ENCODE measurements at places on chromosomes 2 and 18. TPM values are rescaled to one million over a fixed set of nuclear protein-coding genes. Genes with fewer than 3 reads are reported as not detected.
A peak's percentile ranks its signal among the peaks of the same experiment; 100 is the strongest.

The PRLH gene
- total RNA-seq, result not detected

- no peak overlapping the region for H3K4me3 ChIP-seq
- peak; percentile 47 for DNase-seq
- H3K4me1 ChIP-seq, result no peaks in the 10 kb centered on the region
- no peak overlapping the region for H3K27ac ChIP-seq
These were observed 12.5 kb upstream of the TGOLN2 start for GRCh38 chr2:85340034-85340892.

DNA sequence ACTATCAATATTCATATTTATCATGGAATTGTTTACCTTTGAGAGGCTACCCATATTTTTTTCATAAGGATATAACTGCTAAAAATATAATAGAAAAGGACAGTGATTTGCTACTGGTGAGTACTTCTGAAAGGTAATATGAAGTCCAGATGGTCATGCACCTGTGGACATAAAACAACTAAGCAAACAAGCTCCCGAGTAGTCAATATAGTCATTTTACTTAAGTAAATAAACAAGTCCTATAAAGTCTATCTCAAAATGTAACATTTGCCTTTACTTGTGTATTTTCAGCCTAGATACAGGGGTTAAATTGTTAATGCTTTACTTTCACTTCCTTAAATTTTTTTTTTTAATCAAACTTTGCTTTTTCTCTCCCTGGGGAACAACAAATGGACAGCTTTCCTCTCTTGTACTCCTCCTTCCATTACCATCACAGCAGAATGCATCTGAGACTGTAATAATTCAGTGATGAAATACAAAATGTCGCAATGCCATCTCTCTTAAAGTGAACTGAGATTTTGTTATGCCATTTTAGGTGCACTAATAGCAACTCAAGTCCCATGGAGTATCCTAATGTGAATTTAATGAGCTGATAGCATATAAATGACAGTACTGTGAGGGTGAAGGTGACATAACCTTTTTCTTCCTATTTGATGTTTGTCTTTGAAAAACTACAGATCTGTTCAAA, 1325.4 kb upstream of the ZEB2 start:
- H3K4me3 ChIP-seq, result no peak overlapping the region
- H3K27me3 ChIP-seq, result no peaks in the 10 kb centered on the region
- no peaks in the 10 kb centered on the region for H3K36me3 ChIP-seq

- no peak overlapping the region for H3K27ac ChIP-seq
- no peaks in the 10 kb centered on the region for H3K4me1 ChIP-seq
- H3K36me3 ChIP-seq, result no peaks in the 10 kb centered on the region
- no peak overlapping the region for H3K4me3 ChIP-seq
- H3K27me3 ChIP-seq, result no peaks in the 10 kb centered on the region
- peak; percentile 69 for DNase-seq
These were observed 39.0 kb upstream of the MAL start for GRCh38 chr2:94986392-94986963.

- peaks cover 47% of the 10 kb centered on the region for H3K36me3 ChIP-seq
- H3K4me1 ChIP-seq, result no peaks in the 10 kb centered on the region
- no peak overlapping the region for H3K27ac ChIP-seq
- no peaks in the 10 kb centered on the region for H3K27me3 ChIP-seq
- H3K4me3 ChIP-seq, result no peak overlapping the region
These were observed 80.4 kb downstream of the POLR1A start for GRCh38 chr2:86025229-86025820.

- no peaks in the 10 kb centered on the region for H3K27me3 ChIP-seq
- no peaks in the 10 kb centered on the region for H3K36me3 ChIP-seq
- no peaks in the 10 kb centered on the region for H3K4me1 ChIP-seq
- H3K27ac ChIP-seq, result no peak overlapping the region
- H3K4me3 ChIP-seq, result no peak overlapping the region
- DNase-seq, result no peak
These were observed 323.9 kb downstream of the SLC8A1 start for GRCh38 chr2:40127890-40128557.

DNA sequence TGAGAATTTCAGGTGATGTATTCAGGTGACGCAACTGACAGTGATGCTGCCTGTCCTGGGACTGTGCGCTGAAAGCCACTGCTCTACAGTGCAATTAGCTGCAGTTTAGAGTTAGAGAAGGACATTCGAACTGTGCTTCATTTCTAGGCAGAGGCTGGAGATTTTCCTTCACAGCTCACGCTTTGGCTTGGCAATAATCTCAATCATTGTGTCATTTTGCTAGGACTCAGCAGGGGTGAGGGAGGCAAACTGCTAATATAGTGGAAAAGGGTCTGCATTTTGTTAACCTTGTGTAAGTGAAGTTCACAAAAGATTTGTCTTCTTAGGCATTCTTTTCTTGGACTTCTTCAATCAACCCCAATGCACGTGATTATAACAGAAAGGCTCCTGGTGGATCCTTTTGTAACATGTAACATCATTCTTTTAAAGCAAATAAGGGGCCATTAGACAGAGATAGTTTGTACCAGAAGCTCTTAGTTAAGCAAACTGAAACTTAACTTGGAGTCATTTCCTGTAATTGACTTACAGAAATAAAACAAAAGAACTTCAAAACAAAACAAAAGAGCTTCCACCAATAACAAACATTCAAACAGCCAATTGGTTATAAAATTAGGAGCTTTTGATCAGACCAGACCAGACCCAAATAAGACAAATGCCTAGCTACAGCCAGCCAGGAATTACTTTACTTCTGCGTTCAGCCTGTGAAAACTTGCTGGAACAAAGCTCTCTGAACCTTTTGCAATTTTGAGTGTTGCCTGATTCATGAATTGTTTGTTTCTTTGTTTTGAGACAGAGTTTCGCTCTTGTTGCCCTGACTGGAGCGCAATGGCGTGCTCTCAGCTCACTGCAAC, 1376.3 kb upstream of the CELF4 start:
- H3K27ac ChIP-seq, result no peak overlapping the region
- H3K4me3 ChIP-seq, result peak overlapping the region; percentile 22
- H3K4me1 ChIP-seq, result no peaks in the 10 kb centered on the region
- H3K27me3 ChIP-seq, result no peaks in the 10 kb centered on the region
- no peaks in the 10 kb centered on the region for H3K36me3 ChIP-seq

- H3K4me1 ChIP-seq, result no peaks in the 10 kb centered on the region
- no peaks in the 10 kb centered on the region for H3K27me3 ChIP-seq
- DNase-seq, result no peak
- H3K27ac ChIP-seq, result no peak overlapping the region
- H3K4me3 ChIP-seq, result no peak overlapping the region
These were observed 311.6 kb downstream of the DSC3 start for GRCh38 chr18:30730915-30731314.

- H3K27ac ChIP-seq, result no peak overlapping the region
- no peak for DNase-seq
- no peaks in the 10 kb centered on the region for H3K36me3 ChIP-seq
- no peak overlapping the region for H3K4me3 ChIP-seq
- H3K27me3 ChIP-seq, result no peaks in the 10 kb centered on the region
- no peaks in the 10 kb centered on the region for H3K4me1 ChIP-seq
These were observed 380.6 kb upstream of the REG3G start for GRCh38 chr2:78644854-78645253.

- H3K4me1 ChIP-seq, result no peaks in the 10 kb centered on the region
- H3K27ac ChIP-seq, result no peak overlapping the region
- no peak for DNase-seq
- no peaks in the 10 kb centered on the region for H3K27me3 ChIP-seq
- H3K36me3 ChIP-seq, result no peaks in the 10 kb centered on the region
- H3K4me3 ChIP-seq, result no peak overlapping the region
These were observed 95.5 kb downstream of the ZNF521 start for GRCh38 chr18:25256439-25256838.

The PROKR1 gene
- not detected for total RNA-seq

The FSHR gene
- not detected for total RNA-seq

DNA sequence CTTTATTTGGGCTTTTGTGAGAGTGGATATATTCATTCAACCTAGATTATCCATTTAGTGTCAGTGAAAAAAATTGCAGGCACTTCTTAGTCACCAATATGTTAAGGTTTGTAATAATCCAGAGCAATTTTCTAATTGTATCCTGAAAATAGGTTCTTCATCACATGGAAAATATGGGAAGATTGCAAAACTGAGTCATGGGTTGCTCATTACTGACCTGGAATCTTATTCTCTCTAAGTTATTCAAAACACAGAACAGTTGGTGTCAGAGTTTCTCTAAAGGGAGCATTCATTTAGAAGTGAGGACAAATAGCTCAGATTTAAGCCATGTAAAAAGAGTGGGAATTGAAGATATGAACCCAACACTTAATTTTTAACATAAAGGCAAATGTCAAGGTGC, 181.3 kb downstream of the IKZF2 start:
- no peak for DNase-seq
- no peak overlapping the region for H3K27ac ChIP-seq
- H3K4me1 ChIP-seq, result no peaks in the 10 kb centered on the region
- H3K36me3 ChIP-seq, result no peaks in the 10 kb centered on the region

The UGT1A3 gene
- not detected for total RNA-seq

DNA sequence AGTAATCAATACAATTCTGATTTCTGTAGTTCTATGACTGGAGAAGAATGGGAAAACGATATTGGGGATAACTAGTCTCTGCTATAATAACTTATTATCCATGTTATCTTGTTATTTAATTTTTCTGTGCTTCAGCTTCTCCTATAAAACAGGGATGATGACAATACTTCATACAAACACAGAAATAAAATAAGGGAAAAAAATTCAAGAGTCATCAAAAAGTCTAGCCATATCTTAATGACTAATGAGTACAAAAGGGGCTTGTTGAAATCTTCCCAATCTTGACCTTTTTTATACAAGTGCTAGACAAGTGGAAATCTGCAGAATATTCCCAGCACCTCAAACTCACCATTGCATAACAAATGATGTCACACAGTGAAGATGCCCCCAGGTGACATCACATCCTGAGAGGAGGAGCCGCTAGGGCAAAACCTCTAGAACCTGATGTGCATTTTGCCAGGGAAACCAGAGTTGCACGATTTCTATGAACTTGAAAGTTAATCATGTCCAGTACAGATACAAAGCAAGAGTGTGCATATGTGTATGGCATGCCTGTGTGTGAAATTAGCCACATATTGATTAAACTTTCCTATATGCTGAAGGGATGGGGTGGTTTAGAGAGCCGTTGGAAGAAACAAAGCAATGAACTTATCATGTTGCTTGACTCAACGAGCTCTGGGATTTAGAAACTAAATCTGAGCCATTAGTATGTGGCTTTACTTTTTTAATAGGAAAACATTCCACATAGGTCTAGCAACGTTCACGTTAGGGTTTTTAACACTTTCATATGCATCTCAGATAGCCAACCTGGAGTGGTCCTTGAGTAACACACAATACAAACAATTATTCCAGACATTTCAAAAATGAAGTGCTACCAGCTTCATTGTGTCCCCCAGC, 278.9 kb downstream of the SLC4A3 start:
- H3K27me3 ChIP-seq, result no peaks in the 10 kb centered on the region
- no peak overlapping the region for H3K27ac ChIP-seq
- no peak overlapping the region for H3K4me3 ChIP-seq
- no peaks in the 10 kb centered on the region for H3K4me1 ChIP-seq
- no peak for DNase-seq
